ENCODE measurements at places on chromosomes 5 and 9.

DNA sequence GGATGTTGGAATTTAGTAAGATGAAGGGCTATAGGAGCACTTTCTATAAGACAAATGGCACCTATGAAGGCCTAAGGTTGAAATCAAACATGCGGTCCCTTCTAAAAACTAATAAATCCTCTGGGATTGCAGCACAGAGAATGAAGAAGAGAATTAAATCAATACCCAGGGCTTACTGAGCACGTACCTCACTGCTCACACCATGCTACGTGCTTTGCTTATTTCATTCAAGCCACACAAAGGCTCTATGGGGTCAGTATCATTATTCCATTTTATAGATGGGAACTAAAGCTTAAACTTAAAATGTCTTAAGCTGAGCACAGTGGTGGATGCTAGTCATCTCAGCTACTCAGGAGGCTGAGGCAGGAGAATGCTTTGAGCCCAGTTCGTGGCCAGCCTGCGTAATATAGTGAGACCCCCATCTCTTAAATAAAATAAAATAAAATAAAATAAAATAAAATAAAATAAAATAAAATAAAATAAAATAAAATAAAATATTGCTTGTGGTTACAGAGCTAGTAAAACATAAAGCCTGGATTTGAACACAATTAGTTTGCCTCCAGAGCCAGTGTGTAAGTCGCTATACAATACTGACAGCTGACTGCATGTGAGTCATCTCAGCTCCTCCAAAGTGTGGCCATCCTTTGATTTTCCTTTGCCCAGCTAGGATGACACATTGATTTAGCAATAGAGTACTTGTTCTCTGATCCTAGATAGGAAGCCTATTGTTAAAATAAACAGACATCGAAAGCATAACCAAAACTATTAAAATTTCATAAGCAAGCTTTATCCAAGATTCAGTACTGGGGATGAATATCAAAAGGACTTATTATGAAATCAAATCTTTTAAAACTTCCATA is 20.9 kb upstream of the DPYSL3 start:
- DNase-seq = no peak

GRCh38 chr9:35731415-35732184 is 395 bp downstream of the TLN1 start:
- DNase-seq = no peak

GRCh38 chr9:99129091-99129490 is 24.2 kb downstream of the TGFBR1 start:
- no peak for DNase-seq

- peak; percentile 21 for DNase-seq
Measured at GRCh38 chr5:171801-172331, 19.4 kb upstream of the LRRC14B start.

- DNase-seq = no peak
Measured at GRCh38 chr9:12817702-12818101, 42.9 kb downstream of the LURAP1L start.

DNA sequence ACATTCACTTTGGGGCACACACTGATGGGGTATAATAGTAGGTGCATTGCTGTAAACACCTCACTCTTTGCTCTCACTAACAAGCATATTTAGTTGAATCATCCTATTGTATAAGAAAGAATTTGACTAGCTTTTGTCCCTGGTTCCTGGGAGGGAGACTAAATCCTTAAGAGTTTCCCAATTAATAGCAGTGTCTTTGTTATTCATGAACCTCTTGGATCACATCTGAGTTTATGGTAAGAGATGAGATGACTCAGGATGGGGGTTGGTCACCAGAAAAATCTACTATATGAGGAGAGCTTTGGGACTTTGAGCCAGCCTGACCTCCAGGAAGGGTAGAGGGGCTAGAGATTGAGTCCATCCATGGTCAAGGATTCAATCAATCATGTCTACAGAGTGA is 56.8 kb downstream of the PUM3 start:
- no peak for DNase-seq

GRCh38 chr5:59503220-59503619 is 390.3 kb downstream of the PDE4D start:
- no peak for DNase-seq

DNA sequence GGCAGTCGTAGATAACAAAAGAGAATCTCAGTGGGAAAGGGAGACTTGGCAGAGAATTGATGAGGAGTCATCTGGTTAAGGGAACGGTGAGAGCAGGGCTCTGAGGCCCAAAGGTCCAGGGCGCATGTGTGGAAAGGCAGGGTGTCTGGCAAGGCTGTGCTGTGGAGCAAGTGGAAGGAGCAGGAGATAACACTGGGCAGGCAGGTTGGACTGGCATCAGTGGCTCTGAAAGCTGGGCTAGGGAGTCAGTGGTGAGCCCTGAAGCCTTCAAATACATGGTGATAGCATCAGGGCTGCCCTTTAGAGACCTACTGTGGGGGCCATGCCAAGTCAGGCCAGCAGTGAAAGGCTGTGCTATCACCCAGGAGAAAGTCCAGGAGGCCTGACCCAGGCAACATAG is 131.3 kb downstream of the GABBR2 start:
- DNase-seq = no peak

DNA sequence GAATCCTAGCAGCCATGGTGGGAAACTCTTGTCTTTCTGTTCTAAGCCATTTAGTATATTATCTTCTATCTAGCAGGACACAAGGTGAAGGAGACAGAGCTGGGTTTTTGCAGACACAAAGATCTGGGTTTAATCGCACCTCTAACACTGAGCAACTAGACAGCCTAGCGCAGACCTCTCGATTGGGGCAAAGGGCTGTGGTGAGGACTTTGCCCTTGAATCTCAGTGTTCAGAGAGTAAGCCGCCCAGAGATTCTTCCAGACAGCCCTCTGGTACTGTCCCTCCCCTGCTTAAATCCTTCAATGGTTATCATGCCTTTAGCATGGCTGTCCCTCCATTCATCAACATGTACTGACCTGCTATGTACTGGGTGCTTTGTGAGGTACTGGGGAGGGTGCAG is 128.1 kb downstream of the CRB2 start:
- DNase-seq = no peak

DNA sequence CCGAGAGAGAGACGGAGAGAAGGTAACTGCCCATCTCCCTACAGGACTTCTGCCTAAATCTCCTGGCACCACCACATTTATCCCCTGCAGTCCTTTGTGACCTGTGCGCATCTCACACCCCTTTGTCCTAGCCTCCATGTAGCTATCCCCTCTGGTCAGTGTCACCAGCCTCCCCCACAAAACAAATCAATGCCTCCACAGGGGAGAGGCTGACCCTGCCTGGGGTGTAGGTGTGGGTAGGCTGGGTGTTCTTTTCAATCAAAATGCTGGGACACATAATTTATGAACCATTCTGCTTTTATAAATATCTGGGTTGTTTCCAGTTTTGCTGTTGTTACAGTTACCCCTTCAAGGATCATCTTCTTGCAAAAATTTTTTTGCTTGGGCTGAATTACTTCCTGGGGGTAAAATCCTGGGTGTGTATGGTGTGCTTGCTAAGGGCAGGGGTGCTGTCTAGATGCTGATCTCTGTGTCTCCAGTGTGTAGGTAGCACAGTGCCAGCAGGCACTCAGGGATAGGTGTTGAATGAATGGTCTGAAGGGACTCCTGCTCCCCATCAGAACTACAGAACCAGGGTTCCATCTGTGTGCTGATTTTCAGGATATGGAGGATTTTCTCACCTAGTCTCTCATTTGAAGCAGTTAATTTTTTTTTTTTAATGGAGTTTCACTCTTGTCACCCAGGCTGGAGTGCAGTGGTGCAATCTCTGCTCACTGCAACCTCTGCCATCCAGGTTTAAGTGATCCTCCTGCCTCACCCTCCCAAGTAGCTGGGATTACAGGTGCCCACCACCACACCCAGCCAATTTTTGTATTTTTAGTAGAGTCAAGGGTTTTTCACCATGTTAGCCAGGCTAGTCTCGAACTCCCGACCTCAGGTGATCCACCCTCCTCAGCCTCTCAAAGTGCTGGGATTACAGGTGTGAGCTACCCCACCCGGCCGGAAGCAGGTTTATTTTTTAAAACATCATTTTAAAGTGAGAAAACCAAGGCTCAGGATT is at the start of gene GARIN3:
Gene GARIN3, minus strand, starts transcription at position 51 of the 1,000 bp plus-strand sequence. CDS start 96 bp downstream, outside the sequence.
- DNase-seq = no peak

GRCh38 chr9:34983209-34983608 is 6.3 kb upstream of the DNAJB5 start:
- DNase-seq = no peak

GRCh38 chr5:153919161-153919560 is 119.5 kb downstream of the FAM114A2 start:
- no peak for DNase-seq

- no peak for DNase-seq
Measured at GRCh38 chr5:180858586-180858985, 2.5 kb downstream of the ZFP62 start.

GRCh38 chr9:127899128-127899943 is at the start of gene ST6GALNAC6:
ST6GALNAC6 (minus strand) TSS chr9:127899603; CDS start chr9:127897981, 1,622 bp downstream.
- peak; percentile 93 for DNase-seq

GRCh38 chr9:37592108-37592951 is at the start of gene TOMM5:
TOMM5 (minus strand) TSS chr9:37592597; CDS start chr9:37592532, 65 bp downstream.
- DNase-seq = peak; percentile 69

DNA sequence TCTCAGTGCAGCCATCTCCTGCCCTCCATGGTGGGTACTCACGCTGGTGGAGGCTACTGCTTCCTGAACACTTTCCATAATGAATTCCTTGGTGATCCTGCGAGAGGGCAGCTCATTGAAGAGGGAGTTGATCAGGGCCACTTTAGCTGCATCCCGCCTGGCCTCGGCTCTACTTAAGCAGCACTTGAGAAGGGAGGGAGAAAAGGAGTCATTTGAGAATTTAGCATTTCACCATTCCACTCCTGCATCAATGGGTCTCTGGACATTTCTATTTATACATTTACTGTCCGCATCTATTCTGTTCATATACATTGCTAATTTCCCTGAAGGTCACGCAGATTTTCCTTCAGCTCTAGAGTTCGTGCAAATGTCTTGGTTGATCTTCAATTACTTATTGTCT is 35.1 kb downstream of the LIX1 start:
- DNase-seq = no peak

DNA sequence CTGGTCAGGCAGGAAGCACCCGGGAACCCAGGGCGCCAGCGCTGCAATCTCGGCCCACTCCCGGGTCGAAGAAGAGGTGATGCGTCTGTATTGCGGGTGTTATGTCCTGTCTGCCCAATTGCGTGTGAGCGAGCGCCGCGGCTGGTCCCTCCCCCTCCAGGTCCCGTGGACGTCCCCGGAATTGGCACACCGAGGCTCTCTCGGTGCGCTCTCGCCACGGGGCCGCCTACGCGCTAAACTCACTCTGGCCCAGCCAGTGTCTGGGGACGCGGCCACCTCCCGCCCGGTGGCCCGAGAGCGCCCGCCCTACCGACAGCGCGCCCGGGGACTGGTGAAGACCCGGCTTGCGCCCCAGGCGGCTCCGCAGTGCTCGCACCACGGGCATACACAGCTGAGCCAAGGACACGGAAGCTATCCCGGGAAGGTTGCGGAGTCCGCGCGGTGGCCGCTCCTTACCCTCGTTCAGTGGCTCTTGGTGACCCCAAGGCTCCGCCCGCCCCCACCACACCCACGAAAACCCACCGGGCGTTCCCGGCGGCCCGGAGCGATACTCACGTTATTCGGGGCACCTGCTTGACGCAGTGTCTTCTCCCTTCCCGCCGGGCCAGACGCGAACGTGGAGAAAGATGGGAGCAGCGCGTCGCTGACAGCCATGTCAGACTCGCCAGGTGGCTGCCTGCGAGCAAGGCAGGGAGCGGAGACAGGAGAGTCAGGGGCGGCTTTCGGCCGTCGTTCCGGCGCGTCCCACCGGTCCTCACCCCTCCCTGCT is 1.0 kb downstream of the KLF4 start:
- peak; percentile 25 for DNase-seq

GRCh38 chr5:133977161-133977787 is 8.8 kb upstream of the C5orf15 start:
- no peak for DNase-seq

- DNase-seq = no peak
Measured at GRCh38 chr9:96464426-96464825, 14.5 kb downstream of the HABP4 start.

DNA sequence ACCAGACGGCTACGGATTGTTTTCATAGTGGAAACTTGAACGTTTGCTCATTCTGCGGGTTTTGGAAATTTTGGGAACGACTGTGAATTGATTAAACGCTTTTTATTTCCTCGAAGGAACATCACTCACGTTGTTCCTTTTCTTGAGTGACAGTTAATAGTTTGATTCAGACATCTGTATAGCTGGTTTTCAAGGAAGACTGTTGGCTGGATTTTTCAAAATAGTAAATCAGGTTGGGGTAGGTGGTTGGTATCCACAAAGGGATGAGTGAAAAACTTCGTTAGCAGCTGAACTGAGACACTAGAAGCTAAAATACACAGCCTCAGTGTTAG is 1.1 kb downstream of the TGFBR1 start:
- no peak for DNase-seq

DNA sequence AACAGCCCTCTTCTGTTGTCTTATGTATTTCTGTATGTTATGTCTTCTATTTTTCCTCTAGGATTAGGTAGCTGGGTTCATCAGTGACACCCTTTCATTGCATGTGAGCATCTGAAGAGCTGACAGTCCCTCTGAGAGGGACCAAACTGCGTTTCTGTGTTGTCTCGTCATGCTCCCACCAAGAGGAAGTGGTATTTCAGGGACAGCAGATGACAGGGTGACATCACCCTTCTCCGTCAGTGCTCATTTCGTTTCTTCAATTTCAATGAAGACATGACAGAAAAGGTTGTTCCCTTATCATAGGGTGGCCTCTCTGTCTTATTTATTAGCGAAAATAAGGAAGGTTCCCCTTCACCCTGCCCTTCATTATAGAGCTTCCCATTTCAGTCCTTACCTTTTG is 225.9 kb upstream of the NR4A3 start:
- DNase-seq = no peak

GRCh38 chr9:94881940-94882339 is 155.4 kb downstream of the AOPEP start:
- DNase-seq = no peak
